ENCODE measurements at places on chromosomes 5 and 9.

- DNase-seq, result no peak
These were observed 93.0 kb downstream of the FANCC start for GRCh38 chr9:95224376-95225019.

GRCh38 chr9:124743686-124744348, 27.3 kb downstream of the NR6A1 start:
- no peak for DNase-seq

DNA sequence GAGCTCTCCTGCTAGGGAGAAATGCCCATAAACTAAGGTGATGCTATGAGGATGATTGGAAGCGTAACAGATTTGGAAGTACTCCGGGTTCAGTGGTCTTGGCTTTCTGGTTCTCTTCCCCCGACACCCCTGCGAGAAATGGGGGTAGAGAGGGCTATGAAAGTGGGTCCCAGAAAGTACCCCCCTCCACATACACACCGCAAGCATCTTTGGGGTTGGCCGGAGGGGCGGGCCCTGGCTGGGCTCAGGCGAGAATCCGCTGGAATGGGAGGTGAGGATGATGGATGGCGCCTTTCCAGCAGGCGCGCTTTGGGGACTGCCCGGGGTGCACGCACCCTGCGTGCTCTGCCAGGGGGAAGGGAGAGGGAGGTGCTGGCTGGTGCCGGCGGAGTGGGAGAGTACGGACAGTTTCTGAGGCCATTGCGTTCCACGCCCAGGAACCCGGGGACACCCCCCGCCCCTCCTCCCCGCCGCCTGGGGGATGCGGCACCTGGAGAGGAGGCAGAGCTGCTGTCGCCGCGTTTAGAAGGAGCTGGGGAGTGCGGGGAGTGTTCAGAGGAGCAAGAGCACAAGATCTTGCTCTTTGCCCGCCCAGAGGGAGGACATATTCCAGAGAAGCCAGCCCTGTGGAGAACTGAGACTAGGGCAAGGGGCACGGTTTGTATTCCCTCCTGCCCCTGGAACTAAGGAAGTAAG, 1.9 kb downstream of the PCSK5 start:
- no peak for DNase-seq

DNA sequence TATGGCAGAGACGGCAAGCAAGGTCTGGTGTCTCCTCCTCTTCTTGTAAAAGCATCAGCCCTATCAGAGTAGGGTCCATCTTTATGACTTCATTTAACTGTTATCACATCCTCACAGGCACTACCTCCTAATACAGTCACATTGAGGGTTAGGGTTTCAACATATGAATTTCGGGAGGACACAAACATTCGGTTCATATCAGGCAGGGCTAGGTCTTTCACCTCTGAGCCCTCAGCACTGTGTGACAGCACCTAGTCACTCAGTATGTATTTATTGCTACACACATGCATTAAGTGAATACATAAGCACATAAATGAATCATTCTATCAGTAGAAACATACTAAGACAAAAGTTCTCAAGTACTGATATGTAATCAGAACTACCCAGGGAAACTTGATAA, 9.4 kb upstream of the BTF3 start:
- no peak for DNase-seq

DNA sequence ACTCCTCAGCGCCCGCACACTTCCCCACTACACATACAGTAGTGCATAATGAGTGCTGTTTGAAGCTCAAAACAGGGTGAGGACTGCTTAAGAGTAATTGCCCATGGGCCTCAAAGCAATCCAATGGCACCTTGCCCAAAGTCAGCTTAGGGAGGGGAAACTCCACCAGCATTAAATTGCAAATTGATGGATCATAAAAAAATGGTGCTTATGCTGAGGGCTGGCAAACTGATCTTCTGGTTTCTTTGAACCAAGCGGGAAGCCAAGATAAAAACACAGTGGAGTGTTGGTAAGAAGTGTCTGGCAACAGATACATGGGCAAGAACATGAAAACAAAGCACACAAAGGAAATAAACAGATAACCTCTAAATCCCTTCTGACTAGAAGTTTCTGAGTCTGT, 28.0 kb downstream of the TLE1 start:
- no peak for DNase-seq

DNA sequence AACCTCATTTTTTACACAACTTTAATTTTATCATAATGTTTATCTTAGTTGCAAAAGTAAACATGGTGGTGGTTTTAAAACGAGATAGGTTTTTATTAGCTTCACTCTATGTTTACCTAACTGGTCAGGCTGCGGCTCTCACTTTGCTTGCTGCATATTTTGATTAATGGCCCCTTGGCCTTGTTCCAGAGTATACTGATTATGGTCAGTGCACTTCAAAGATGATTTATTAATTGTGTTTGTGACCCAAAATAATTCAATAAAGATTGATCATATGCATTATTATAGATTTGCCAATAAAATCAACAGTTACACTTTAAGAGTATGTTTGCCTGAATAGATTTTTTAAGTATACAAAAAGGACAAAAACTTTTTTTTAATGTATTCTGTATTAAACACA, 188.0 kb downstream of the XRCC4 start:
- DNase-seq, result peak; percentile 33

- no peak for DNase-seq
These were observed 32.4 kb downstream of the FYB1 start for GRCh38 chr5:39186722-39187539.

DNA sequence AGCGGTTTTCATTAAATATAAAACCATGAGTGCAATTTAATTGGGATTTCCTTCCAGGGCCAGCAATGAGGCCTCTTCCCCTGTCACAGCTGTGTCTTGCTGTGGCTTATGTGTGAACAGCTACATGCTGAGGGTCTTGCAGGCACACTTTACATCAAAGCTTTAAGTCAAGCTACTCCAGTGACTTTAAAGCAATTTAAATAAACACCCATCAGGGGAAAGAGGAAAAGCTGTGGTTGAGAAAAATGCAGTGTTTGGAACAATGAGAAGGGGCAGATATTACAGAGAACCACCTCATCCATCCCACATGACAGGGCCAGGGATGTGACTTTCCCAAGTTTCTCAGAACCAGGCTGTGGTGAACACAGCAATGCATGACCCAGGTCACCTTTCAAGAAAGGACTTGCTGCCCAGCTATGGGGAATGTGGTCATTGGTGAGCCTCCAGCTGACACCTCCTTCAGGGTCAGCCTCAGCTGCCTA, 115.9 kb upstream of the LPAR1 start:
- no peak for DNase-seq
